ENCODE measurements at places on chromosomes 3 and 15.
A peak's percentile ranks its signal among the peaks of the same experiment; 100 is the strongest.

- no peaks in the 10 kb centered on the region for H3K4me1 ChIP-seq
- DNase-seq = no peak
- no peak overlapping the region for H3K4me3 ChIP-seq
- H3K36me3 ChIP-seq = no peaks in the 10 kb centered on the region
- H3K27me3 ChIP-seq = no peaks in the 10 kb centered on the region
- no peak overlapping the region for H3K27ac ChIP-seq
Measured at GRCh38 chr3:17820275-17820674, 77.8 kb upstream of the TBC1D5 start.

DNA sequence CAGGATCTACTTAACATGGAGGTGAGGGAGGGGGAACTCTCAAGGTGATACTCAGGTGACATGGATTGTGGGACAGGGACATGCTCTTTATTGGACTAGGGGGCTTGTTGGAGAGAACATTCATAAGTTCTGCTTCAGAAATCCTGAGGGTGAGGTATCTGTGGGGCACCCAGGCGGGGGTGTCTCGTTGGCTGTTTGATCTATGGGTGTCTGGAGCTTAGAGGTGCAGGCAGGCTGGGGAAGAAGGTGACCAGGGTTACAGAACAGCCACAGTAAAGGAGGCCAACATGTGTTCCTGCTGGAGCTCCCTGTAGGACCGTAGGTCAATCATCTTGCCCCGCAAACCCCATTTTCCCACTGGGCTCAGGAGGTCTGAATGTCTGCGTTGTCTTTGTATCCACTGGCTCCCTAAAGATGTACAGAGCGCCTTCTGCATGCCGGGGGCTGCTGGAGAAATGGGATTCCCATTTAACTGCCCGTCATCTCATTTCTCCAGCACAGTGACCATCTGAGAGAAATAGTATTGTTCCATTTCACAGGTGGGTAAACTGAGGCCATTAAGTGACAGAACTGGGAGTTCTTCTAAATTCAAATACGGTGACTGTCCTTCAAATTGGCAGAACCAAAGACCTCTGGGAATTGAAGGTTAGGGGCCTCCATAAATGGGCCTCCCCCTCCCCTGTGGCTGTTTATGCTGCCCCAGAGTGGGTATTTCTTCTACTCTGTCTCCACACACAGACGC, 40.3 kb upstream of the TSEN2 start:
- peak overlapping the region; percentile 8 for H3K4me3 ChIP-seq
- H3K36me3 ChIP-seq = no peaks in the 10 kb centered on the region
- DNase-seq = no peak

GRCh38 chr15:85379403-85380131, 836 bp upstream of the AKAP13 start:
- peaks cover 17% of the 10 kb centered on the region for H3K4me1 ChIP-seq
- peak; percentile 17 for DNase-seq
- no peaks in the 10 kb centered on the region for H3K36me3 ChIP-seq
- no peaks in the 10 kb centered on the region for H3K27me3 ChIP-seq
- H3K4me3 ChIP-seq = peak overlapping the region; percentile 85

GRCh38 chr3:14471690-14472089, 68.5 kb downstream of the GRIP2 start:
- H3K36me3 ChIP-seq = no peaks in the 10 kb centered on the region
- DNase-seq = no peak

- H3K4me1 ChIP-seq = no peaks in the 10 kb centered on the region
- H3K36me3 ChIP-seq = no peaks in the 10 kb centered on the region
- DNase-seq = no peak
Measured at GRCh38 chr3:151371526-151371925, 13.0 kb downstream of the P2RY12 start.

DNA sequence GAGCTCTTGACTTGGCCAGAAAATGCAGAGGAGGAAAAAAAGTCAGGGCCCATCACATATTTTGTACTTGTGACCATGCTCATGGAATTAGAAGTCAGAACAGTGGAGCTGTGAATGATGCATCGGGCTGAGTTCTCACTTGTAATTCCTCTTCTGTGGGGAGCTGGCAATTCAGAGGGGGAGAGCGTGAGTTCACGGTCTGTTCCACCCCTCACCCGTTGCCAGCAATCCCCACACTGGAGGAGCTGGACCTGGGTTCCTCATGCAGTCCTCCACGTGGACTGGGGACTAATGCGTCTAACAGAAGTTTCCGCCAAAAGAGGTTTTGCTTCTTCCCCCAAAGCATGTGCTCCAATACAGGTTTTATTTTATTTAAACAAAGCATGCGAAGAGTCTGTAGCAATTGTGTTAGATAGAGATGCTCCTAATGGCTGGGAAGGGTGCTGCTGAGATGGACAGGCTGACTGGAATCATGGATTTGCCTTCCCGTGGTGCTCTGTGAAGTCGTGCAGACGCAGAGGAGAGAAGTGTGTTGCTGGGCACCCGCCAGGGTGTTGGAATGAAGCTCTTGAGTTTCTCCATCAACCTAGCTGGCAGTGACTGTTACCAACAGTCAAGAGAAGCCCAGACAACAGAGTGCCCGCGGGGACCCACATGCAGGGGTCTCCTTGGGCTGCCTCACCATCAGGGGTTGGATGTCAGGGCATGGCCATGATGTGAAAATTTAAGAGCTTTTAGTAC, 77.4 kb upstream of the PCSK6 start:
- H3K4me3 ChIP-seq = no peak overlapping the region
- no peaks in the 10 kb centered on the region for H3K27me3 ChIP-seq
- no peak for DNase-seq
- no peak overlapping the region for H3K27ac ChIP-seq

DNA sequence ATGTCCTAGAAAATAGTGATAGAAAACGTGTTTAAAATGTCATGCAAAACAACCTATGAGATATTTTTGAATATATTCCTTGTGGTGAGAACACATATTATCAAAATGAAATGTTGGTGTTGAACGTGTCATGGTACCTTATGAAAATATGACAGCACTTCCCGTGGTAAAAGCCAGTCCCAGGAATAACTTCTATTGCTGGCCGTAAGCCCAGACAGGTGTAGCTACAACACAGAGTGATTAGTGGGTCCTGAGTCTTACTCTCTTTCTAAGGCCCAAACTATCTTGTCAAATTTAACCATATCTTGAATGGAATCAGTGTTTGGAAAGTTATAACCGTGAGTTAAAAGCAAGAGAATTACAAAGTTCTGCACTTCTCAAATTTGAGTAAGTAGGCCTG, 24.1 kb downstream of the RARB start:
- H3K4me1 ChIP-seq = peaks cover 37% of the 10 kb centered on the region
- H3K27me3 ChIP-seq = no peaks in the 10 kb centered on the region
- no peak for DNase-seq

- H3K27me3 ChIP-seq = no peaks in the 10 kb centered on the region
- H3K4me3 ChIP-seq = no peak overlapping the region
- no peak for DNase-seq
- no peak overlapping the region for H3K27ac ChIP-seq
- H3K36me3 ChIP-seq = no peaks in the 10 kb centered on the region
Measured at GRCh38 chr15:92288755-92289154, 104.9 kb upstream of the ST8SIA2 start.

DNA sequence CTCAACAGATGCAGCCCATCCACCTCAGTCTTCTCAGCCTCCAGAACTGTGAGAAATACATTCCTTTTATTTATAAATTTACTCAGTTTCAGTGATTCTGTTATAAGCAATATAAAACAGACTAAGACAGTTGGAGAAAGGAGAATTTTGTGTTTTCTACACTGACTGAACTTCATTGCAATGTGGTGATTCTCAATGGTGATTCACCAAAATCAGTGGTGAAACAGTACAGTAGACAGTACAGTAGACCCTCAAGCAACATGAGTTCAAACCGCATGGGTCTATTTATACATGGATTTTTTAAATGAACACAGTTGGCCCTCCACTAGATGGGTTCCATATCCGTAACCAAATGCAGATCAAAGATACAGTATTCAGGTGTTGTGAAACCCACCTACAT, 403.1 kb upstream of the TGFBR2 start:
- H3K27ac ChIP-seq = no peak overlapping the region
- no peaks in the 10 kb centered on the region for H3K27me3 ChIP-seq
- no peaks in the 10 kb centered on the region for H3K4me1 ChIP-seq
- H3K4me3 ChIP-seq = no peak overlapping the region
- DNase-seq = no peak

DNA sequence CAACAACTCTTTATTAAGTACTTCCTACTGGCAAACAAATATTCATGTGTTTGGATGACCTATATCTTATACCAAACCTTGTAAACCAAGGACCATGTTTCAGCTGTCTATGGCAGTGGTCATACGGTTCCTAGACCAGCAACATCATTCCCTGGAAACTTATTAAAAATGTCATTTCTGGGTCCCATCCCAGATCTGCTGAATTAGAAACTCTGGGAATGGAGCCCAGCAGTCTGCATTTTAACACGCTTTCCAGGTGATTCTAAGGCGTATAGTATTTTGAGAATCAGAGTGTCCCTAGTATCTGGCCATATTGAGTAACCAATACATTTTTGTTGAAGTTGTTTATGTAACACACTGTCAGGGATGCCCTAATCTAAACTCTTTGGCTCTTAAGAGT, 363.4 kb upstream of the LRRC3B start:
- H3K36me3 ChIP-seq = no peaks in the 10 kb centered on the region
- no peaks in the 10 kb centered on the region for H3K4me1 ChIP-seq
- no peak for DNase-seq

- no peak overlapping the region for H3K27ac ChIP-seq
- H3K36me3 ChIP-seq = no peaks in the 10 kb centered on the region
- no peaks in the 10 kb centered on the region for H3K4me1 ChIP-seq
Measured at GRCh38 chr3:30642849-30643361, 36.5 kb downstream of the TGFBR2 start.

DNA sequence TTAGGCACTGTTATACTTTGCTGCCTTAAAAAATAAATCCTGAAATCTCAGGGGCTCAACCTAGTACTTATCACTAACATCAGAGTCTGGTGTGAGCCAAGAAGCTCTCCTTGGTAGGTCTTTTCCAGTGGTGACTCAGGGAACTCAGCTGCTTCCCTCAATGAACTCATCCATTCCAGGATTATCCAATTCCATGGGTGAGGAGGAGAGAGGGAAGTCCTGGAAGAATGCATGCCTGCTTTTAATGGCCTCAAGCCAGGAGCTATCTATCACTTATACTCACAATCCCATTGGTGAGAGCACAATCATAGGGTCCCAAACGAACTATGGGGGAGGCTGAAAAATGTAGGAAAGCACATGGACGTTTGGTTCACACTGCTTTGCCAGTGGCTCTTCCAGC, 113.6 kb downstream of the POLR2M start:
- no peak for DNase-seq
- H3K36me3 ChIP-seq = no peaks in the 10 kb centered on the region
- H3K27ac ChIP-seq = no peak overlapping the region

DNA sequence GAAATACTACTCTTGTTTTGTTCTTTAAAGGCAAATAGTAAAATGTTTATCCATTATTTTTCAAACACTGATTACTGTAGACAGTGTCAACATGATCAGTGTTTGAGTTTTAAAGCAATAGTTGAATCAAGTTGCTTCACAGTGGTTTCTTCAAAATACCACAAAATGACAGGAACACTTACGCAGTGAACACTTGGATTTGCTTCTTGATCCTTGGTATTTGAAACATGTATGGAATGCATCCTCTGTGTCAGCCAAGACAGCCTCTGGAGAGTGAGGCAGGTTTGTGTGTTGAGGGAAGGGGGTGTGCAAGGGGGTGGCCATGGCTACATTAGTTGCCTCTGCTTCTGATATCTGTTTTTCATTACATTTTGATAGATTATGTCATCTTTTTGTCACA, 413.0 kb downstream of the RBMS3 start:
- no peak overlapping the region for H3K27ac ChIP-seq
- no peak overlapping the region for H3K4me3 ChIP-seq
- H3K4me1 ChIP-seq = peaks cover 30% of the 10 kb centered on the region
- peak; percentile 73 for DNase-seq
- no peaks in the 10 kb centered on the region for H3K27me3 ChIP-seq
- H3K36me3 ChIP-seq = no peaks in the 10 kb centered on the region

- H3K27me3 ChIP-seq = no peaks in the 10 kb centered on the region
- DNase-seq = no peak
- no peak overlapping the region for H3K27ac ChIP-seq
- no peak overlapping the region for H3K4me3 ChIP-seq
- peaks cover 16% of the 10 kb centered on the region for H3K4me1 ChIP-seq
Measured at GRCh38 chr3:123757281-123757940, 126.7 kb downstream of the MYLK start.

- DNase-seq = no peak
- no peaks in the 10 kb centered on the region for H3K27me3 ChIP-seq
- no peaks in the 10 kb centered on the region for H3K36me3 ChIP-seq
- H3K4me3 ChIP-seq = no peak overlapping the region
- H3K27ac ChIP-seq = no peak overlapping the region
- H3K4me1 ChIP-seq = no peaks in the 10 kb centered on the region
Measured at GRCh38 chr15:50110285-50110684, 8.7 kb downstream of the ATP8B4 start.

DNA sequence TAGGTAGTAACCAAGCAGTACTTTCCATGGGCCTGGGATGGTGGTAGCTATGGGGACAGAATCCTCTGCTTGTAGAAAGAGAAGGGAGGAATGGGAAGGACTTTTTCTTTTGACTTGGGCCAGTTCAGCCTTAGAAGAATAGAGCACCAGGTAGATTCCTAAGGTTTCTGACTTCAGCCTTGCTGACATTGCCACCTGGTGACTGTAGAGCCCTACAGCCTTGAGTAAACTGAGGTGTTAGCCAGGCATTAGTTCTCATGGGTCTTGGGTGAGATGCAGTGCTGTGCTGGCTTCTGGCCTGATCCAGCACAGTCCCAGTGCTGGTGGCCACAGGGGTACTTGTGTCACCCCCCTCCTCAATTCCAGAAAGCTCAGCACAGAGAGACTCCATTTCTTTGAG, 171.1 kb downstream of the ZBBX start:
- no peak for DNase-seq
- no peaks in the 10 kb centered on the region for H3K36me3 ChIP-seq
- H3K4me3 ChIP-seq = no peak overlapping the region
- H3K27ac ChIP-seq = no peak overlapping the region
- no peaks in the 10 kb centered on the region for H3K4me1 ChIP-seq

- no peak overlapping the region for H3K4me3 ChIP-seq
- H3K27ac ChIP-seq = no peak overlapping the region
- H3K36me3 ChIP-seq = no peaks in the 10 kb centered on the region
- no peaks in the 10 kb centered on the region for H3K4me1 ChIP-seq
- DNase-seq = no peak
Measured at GRCh38 chr3:9498781-9499180, 54.8 kb downstream of the LHFPL4 start.

DNA sequence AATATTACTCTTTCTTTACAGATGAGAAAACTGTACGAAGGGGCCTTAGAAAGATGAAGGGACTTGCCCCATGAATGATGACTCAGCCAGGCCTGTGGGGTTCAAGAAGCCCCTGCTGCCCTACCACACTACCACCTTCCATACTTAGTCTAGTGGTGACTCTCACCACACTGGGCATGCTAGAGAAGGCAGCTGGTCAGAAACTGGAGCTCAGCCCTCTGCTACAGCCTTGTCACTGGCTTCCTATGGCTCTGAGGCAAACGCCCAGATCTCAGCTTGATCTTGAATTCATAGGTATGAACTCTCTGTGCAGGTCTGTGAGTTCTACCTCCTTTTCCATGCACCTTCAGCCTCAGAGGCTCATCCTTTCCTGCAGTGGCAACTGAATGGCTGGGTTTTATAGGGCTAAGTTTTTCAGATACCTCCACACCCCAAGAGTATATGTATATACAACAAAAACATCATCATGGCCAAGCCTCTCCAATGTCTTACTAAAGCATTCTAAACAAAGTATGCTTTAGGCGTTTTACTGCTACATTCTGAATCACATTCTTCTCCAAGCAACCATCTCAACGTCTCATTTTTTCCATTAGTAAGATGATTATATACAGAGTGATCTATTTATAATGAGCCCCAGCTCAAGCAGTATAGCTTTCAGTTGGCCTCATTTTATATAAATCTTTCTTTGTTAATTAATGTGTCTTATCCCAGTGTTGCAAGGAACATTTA, 234.1 kb downstream of the GREM1 start:
- no peaks in the 10 kb centered on the region for H3K27me3 ChIP-seq
- no peak overlapping the region for H3K4me3 ChIP-seq
- H3K4me1 ChIP-seq = peaks cover 16% of the 10 kb centered on the region

Data from neural progenitor cell (in vitro differentiated cells).